Stimulated activated CD4-positive, alpha-beta T cell treated with anti-CD3 and anti-CD28 coated beads, TNF-alpha, amount 100 ng/mL, for 1 hour (primary cell): ENCODE measurements at places on chromosomes 4 and X.

- DNase-seq: no peak
Measured at GRCh38 chr4:79747252-79747651, 325.8 kb downstream of the ANTXR2 start.

DNA sequence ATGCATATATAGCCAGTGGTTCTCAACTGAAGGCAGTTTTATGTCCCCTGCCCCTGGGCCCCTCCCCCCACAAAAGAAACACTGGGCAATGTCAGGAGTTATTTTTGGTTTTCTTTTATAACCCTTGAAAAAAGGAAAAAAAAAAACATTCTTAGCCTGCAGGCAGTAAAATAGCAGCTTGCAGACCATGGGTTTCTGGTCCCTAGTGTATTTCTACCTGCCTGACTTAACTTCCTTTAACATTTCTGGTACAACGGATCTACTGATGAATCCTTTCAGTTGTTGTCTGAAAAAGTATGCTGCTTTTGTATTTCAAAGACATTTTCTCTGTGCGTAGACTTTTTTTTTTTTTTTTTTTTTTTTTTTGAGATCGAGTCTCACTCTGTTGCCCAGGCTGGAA is 11.1 kb upstream of the FAM200B start:
- DNase-seq: no peak

GRCh38 chr4:41009411-41009810 is 204.9 kb downstream of the APBB2 start:
- no peak for DNase-seq

- no peak for DNase-seq
Measured at GRCh38 chrX:2723286-2723879, 28.5 kb upstream of the XG start.

DNA sequence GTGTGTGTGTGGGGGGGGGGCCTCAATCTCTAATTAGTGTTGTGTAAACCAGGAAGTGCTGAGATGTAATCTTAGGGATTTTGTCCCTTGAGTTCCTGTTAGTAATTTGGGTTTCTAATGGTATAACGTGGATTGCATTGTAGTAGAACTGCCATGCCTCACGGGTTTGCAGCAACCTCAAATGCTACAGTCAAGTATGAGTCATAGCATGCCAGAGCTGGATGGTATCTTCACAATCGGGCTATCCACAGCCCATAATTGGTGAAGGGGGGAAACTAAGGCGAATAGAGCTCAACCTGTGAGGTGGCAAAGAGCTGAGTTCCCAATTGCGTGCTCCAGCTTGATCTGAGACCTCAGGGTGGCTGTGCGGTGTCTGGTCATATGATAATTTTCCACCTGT is 2.2 kb upstream of the FMR1NB start:
- no peak for DNase-seq

GRCh38 chrX:154517101-154517781 is 1.2 kb upstream of the FAM3A start:
- no peak for DNase-seq

- no peak for DNase-seq
Measured at GRCh38 chr4:153142700-153143438, 61.4 kb upstream of the TRIM2 start.

GRCh38 chr4:8295471-8295870 is 25.9 kb downstream of the HTRA3 start:
- no peak for DNase-seq

GRCh38 chr4:150997141-150997540 is 17.9 kb downstream of the LRBA start:
- no peak for DNase-seq

DNA sequence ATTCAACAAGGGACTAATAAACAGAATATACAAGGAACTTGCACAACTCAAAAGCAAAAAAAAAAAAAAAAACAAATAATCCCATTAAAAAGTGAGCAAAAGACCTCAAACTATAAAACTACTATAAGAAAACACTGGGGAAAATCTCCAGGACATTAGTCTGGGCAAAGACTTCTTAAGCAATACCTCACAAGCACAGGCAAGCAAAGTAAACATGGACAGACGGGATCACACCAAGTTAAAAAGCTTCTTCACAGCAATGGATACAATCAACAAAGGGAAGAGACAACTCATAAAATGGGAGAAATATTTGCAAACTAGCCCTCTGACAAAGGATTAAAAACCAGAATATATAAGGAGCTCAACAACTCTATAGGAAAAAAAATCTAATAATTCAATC is 17.1 kb upstream of the BMP15 start:
- DNase-seq: no peak

DNA sequence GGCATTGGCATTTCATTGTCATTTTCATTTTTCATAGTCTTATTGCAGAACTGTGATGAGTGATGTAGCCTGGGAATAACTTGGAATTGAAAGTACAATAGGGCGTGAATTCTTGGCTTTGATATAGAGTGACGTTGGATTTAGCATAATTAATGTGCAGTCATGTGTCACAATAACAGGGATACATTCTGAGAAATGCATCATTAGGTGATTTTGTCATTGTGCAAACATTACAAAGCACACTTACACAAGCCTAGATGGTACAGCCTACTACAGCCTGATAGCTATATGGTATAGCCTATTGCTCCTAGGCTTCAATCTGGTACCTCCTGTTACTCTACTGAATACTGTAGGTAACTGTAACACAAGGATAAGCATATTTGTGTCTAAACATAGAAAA is 300.8 kb downstream of the DTHD1 start:
- DNase-seq: no peak

DNA sequence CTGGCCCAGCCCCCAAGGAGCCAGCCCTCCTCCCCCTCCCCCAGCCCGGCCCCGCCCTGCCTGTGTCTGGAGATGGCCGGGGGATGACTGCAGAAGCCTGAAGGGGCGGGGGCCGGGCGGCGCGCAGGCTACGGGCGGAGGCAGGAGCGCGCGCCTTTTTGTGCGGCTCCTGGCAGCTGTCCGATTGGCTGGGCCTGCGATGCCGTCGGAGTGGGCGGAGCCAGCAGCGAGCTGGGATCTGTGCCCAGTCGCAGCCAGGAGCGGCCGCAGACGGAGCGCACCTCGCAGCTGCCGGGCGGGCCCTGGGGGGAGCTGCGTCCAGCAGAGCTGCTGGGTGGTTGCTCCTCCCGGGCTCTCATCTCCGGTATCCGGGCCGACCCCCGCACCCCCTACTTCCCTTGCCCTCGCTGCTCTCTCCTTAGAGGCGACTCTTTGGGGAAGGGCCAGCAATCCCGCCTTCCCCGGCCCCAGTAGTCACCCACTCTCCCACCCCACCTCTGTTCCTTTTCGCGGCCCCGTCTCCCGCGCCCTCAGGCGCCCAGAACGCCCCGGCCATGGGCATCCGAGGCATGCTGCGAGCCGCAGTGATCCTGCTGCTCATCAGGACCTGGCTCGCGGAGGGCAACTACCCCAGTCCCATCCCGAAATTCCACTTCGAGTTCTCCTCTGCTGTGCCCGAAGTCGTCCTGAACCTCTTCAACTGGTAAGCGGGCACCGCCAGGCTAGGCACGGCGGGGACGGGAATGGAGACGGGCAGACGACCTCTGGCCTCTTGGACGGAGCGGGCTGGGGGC is at the start of gene GABRQ:
Gene GABRQ, plus strand, starts transcription at position 247 of the 794 bp plus-strand sequence. Its CDS starts 308 bp downstream, at position 555.
- no peak for DNase-seq

DNA sequence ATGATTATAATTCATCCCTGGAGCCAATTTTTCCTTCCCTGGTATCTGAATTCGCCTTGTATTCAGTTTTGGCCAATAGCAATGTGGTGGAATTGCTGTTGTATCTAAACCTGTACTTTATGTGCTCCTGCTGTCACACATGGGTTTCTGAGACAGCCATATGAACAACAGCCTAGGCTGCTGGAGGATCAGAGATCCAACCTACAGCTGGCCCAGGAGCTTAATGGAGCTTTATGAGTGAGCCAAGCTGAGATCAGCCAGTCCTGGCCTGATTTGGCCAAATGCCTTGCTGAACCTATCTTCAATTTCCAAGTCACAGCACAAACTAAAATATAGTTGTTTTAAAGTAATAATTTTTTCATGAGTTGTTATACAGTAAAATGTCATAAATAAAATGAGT is 1071.5 kb downstream of the PCDH7 start:
- DNase-seq: no peak

GRCh38 chr4:119299741-119300100 is 22.2 kb downstream of the FABP2 start:
- no peak for DNase-seq

DNA sequence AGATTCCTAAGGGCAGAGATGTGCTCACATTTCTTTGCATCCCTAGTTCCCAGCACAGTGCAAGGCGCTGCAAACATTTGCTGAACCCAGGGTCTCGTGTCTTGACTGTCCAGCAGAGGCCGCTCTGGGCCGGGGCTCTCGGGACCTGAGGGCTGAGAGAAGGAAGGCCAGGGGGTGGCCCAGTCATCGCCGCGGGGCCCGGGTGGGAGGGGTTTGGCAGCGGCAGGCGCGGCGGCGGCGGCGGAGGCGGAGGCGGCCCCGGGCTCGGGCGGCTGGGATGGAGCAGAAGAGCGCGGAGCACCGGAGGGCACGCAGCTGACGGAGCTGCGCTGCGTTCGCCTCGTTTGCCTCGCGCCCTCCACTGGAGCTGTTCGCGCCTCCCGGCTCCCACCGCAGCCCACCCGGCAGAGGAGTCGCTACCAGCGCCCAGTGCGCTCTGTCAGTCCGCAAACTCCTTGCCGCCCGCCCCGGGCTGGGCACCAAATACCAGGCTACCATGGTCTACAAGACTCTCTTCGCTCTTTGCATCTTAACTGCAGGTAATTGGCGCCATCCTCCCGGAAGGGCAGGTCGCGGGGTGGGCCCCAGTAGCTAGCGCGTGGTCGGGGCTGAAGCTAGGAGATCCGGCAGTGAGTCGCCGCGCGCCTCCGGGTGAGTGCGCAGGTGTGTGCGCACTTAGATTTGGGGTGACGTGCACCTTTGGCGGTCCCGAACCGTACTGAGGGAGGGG is at the start of gene PARM1:
Gene PARM1, plus strand, starts transcription at position 285 of the 730 bp plus-strand sequence. Its CDS starts 212 bp downstream, at position 497.
- no peak for DNase-seq

DNA sequence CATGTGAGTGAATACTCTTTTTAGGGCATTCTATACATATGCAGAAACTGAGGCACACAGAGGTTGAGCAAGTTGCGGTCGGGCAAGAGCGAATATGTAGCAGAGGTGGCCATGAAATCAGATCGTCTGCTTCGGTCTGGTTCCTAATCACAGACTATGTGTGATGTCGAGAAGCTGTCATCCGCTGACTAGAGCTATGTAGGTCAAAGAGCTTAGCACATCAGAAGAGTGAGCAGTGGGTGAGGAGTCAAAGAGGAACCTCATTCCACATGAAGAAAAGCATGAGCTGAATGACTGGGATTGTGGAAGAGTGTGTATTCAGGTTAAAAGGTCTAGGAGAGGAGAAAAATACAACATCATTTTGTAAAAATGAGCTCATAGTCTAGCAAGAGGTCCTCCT is 19.0 kb downstream of the GAB3 start:
- DNase-seq: no peak

DNA sequence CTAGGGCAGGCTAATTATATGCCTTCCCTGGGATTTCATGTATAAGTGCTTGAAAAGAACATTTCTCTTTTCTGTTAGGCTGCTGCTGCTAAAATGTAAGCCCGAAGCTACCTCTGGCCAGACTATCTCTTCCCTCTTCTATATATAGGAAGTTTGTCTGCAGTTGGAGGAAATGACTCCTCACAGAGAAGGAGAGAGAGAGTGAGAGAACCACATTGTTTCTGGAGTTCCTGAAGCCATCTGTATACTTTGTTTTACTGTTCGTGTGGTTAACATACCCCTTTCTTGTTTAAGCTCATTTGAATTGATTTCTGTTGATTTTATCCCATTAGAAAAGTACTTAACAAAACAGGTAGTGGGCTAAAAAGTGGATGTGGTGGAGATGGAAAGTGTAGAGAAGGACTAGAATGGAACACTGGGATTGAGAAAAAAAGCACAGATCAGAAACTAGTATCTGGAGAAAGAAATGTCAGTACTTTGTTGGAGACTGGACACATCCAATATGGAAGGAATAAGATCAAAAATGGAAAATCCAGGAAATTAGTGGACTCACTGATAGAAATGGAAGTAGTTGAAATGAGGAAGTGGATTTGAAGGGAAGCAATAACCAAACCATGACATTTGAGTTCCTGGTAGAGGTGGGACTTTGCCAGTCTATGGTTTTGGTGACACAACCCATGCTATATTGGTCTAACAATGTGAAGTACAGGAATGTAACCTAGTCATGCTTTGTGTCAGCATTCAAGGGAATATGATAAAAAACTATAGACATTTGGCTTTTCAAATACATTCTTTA is 112.6 kb downstream of the TMA16 start:
- no peak for DNase-seq

DNA sequence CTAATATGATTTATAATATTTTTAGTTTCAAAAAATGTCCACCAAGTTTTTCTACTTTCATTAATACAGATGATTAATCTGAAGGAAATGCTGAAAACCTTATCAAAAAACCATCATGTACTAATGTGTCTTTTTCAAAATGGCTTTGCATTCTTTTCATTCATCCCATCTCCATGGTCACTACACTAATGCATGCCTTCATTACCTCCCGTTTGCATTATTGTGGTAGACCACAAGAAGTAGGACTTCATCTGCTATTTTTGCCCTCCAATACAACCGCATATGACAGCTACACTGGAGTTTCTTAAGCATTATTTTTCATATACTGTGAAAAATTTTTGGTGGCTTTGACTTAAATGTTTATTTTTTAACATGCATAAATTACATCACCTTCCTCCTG is 37.9 kb upstream of the FSTL5 start:
- DNase-seq: no peak

GRCh38 chr4:80878218-80878617 is 152.3 kb upstream of the BMP3 start:
- DNase-seq: no peak

DNA sequence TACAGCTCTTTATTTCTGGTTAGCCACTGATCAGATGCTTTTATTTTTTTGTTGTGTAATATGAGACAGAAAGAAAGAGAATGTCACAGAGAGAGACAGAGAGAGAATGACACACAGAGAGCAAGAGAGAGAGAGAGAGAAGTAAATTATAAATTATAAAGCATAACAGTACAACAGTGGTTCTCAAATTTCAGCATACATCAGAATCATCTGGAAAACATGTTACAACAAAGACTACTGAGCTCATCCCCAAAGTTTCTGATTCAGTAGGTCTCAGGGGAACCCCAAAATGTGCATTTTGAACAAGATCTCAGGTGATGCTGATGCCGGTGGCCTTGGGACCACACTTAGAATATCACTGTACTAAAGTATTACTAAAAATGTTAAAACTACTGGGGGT is 245.8 kb upstream of the DIAPH2 start:
- no peak for DNase-seq

DNA sequence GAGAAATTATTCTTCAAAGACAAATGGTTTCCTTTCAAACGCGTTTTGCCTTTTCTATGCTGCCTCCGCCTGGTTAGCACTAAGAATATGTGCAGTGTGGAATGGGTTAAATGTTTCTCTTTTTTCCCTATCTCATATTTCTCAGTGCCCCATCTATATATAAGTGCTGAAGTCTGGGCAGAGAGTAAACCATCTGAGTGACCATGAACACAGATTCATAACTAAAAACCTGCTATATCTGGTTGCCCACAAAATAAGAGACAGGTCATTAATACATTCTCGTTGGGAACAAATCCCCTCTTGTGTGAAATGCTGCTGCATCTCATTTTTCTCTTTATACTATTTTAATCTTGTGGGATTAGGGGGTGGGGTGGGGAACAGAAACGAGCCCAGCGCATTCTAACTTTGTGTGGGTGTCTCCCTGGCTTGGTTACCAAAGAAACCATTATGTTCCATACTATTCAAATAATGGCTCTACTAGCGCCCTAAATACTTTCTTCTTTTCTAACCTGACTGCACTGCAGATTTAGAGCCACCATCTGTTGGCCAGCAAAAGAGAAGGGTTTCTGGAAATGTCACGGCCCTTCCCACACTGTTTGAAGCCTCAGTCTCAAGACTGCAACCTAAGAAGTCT is 42.2 kb upstream of the PTCHD1 start:
- no peak for DNase-seq

- DNase-seq: no peak
Measured at GRCh38 chrX:3550160-3550751, 163.2 kb downstream of the PRKX start.
